CD4-positive, alpha-beta T cell treated with Interleukin-15 for 1 hour (primary cell): ENCODE measurements at places on chromosomes 2 and 18.

DNA sequence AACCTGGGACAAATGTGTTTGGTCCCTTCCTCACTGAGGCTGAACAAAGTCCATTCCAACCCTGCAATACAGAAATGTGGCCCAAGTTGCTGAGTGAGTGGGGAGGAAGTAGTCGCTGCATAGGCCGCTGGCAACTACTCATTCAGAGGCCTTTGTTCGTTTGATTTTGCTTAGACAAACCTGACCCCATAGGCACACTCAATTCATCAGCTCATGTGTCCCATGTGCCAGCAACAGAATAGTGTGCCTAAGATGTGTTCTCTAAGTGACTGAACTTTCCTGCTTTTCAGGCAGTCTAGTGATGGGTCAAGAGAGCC lies 23.0 kb downstream of the PTPN18 start:
- no peak for DNase-seq

GRCh38 chr2:159195697-159196096 lies 90.8 kb downstream of the WDSUB1 start:
- DNase-seq, result no peak

DNA sequence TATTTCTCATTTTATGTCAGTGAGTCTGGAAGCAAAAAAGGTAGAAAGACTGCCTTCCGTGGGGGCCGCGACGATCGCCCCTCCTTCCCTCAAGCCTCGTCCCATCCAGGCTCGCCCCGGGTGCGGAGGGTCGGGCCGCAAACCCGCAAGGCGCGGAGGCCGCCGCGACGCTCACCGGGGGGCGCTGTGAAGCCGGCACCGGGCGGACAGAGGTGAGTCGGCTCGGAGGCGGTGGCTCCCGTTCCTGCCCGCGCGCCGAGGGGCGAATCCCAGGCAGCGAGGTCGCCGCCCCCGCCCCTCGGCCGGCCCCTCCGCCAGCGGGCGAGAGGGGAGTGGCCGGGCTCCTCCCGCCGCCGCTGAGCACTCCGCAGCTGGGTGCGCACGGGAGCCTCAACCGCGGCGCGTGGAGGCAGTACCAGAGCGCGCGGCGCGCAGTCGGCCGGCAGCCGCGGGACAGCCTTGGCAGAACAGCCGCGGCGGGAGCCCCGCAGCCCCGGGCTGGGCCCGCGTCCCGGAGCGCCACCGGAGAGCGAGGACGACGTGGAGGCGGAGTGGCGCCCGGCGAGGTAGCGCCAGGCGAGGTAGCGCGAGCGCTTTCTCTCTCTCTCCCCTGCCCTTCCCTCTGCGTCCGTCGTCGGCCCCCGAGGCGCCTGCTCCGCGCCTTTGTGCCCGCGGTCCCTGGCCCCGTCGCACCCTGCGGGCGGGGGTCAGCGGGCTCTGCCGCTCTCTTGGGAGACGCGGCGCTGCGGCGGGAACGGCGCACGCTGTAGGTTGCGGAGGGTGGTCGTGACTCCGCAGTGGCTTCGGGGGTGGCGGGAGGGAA lies at the start of gene MYO1B:
TSS of gene MYO1B (plus strand) at position 359 of the 823 bp plus-strand sequence. CDS start 31,492 bp downstream, outside the sequence.
- DNase-seq, result peak; percentile 52

DNA sequence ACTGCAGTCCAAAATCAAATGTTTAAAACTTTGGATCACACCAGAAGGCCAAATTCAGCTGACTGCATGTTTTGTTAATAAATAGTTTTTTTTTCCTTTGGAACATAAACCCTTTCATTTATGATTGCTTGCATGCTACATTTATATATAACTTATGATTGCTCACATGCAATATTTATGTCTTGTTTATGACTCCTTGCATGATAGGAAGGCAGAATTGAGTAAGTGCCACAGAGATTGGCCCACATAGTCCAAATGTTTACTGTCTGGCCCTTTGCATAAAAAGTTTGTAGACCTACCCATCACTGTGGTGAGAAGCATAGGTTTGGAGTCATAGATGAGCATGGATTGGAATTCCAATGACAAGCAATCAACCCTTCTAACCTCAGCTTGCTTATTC lies 30.8 kb downstream of the WDFY1 start:
- DNase-seq, result no peak

GRCh38 chr18:58512648-58513588 lies 116.0 kb downstream of the ALPK2 start:
- no peak for DNase-seq

- DNase-seq, result no peak
Observed at GRCh38 chr2:217941339-217941738, 61.5 kb downstream of the TNS1 start.

DNA sequence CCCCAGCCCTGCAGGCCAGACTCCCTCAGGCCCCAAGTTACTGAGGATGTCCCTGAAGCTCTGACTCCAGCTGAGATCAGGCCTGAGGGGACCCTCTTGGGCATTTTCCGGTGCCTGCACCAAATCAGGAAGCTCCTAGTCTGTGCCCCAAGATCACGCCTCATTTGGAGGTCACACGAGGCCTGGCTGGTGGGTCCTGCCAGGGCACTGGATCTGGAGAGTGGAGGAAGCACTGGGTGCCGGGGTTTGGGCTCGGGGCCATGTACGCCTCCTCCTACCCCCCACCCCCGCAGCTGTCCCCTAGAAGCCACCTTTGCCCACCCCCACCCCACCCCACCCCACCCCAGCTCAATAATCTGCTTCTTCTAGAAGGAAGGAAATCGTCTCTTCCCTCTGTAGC lies 16.2 kb downstream of the SH2D6 start:
- DNase-seq, result no peak

GRCh38 chr18:59072727-59073421 lies 66.8 kb upstream of the SEC11C start:
- DNase-seq, result no peak
